ENCODE measurements at places on chromosomes 13 and 19.
A peak's percentile ranks its signal among the peaks of the same experiment; 100 is the strongest.

GRCh38 chr19:4636151-4636717 is 3.1 kb upstream of the TNFAIP8L1 start:
- DNase-seq, result peak; percentile 51

DNA sequence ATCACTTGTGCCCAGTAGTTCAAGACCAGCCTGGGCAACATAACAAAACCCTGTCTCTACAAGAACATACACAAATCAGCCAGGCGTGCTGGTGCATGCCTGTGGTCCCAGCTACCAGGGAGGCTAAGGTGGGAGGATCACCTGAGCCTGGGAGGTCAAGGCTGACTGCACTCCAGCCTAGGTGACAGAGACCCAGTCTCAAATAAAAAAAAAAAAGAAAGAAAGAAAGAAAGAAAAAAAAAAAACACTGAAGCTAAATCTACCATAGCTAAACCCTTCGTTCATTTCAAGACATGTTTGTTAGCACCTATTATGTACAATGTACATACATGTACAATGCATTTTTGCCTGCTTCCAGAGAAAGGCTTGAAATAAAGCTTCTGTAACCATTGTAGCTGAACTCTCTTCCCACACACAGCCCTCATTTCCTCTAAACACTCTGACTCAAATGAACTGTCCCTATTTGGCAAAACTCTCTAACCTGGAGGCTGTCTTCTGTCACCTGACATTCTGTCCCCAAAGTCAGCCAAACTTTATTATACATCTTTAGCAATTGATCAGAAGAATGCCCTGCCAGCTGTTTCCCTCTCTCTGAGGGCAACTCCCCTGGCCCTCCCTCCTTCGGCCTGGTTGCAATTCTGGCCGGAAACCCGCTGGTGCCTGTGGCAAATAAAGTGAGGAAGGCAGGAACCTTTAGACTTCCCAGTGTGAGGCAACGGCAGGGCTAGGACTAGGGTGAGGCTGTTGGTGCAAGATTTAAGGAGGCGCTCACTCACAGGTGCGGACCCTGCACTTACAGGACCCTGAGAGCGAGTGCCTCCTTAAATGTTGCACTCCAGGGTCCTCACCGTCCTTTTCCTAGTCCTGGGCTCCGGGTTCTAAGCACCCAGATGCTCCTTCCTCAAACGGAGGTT is 1.8 kb downstream of the ETHE1 start:
- DNase-seq, result peak; percentile 52

GRCh38 chr13:26758496-26759157 is 2.0 kb downstream of the GPR12 start:
- DNase-seq, result no peak

GRCh38 chr19:53517114-53517741 is 20.7 kb upstream of the ZNF331 start:
- DNase-seq, result no peak

- DNase-seq, result no peak
These were observed 4.8 kb downstream of the KMT5C start for GRCh38 chr19:55344444-55344843.

- DNase-seq, result peak; percentile 53
These were observed at the start of gene ZNF728 for GRCh38 chr19:23002690-23003422. Gene ZNF728 (minus strand): TSS chr19:23003176. CDS start chr19:23003030, 146 bp downstream.

- DNase-seq, result no peak
These were observed 1.5 kb downstream of the KISS1R start for GRCh38 chr19:918481-919198.

Measured in SK-N-DZ (cell line).